ENCODE measurements at places on chromosomes 7 and 10. TPM values are rescaled to one million over a fixed set of nuclear protein-coding genes. Genes with fewer than 3 reads are reported as not detected.

The HSPB1 gene
- total RNA-seq = 39.2 TPM

The ZCWPW1 gene
- total RNA-seq = 1.4 TPM

The AKR1C4 gene
- 154 TPM for total RNA-seq

The ANXA8 gene
- 0.09 TPM for total RNA-seq

The HSPA12A gene
- 4.5 TPM for total RNA-seq

The ACTL6B gene
- total RNA-seq = not detected

The HIPK2 gene
- 48.8 TPM for total RNA-seq

The OGDHL gene
- 67.9 TPM for total RNA-seq

The PLXDC2 gene
- total RNA-seq = 3.1 TPM

The C7orf33 gene
- total RNA-seq = not detected

The OR2A1 gene
- total RNA-seq = not detected

The MRLN gene
- not detected for total RNA-seq

DNA sequence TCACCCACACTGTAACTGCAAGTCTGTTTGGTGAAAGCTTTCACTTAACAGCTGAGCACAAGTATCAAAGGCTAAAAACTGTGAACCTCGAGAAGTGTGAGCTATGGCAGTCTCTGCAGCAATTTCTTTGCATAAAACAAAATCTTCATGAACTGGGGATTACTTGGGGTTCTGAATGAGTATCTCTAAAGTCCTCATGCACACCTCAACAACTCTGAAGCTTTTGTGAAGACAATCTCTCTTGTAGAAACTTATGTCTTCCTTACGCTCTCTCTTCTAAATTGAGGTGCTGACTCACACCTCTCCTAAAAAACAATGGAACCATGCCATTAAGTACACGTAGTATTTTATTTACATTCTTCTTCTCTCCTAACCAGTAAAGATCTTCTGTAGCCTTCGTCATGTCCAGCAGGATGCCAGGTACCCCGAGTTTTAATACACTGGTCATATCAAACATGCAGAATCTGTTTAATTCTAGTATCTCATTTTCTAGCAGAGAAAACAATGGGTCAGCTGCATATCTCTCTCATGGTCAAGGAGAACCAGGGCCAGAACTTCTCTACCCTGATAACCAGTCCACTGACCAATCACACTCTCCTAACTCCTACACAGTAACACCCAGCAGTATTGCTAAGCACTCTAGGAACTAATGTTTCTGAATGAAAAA lies 76.9 kb downstream of the UBE2H start:
- no peak for DNase-seq

DNA sequence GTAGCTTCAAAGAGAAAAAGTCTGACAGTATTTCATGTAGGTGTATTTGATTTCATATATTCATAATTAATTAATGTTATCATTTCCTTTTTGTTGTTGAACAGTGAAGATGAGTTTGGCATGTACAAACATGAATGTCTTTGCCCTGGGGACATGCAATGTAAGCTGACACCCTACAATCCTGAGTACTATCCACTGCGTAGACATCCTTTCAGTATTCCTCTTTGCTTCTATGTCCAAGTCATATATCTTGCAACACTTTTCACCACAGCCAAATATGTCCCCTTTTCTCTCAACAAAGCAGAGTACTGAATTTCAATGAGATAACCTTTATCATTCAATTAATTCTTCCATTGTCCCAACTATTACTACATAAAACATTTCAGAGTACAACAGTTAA lies 93.6 kb downstream of the GPR37 start:
- no peak for DNase-seq

- DNase-seq = no peak
Observed at GRCh38 chr7:390761-391410, 100.9 kb downstream of the FOXL3 start.

DNA sequence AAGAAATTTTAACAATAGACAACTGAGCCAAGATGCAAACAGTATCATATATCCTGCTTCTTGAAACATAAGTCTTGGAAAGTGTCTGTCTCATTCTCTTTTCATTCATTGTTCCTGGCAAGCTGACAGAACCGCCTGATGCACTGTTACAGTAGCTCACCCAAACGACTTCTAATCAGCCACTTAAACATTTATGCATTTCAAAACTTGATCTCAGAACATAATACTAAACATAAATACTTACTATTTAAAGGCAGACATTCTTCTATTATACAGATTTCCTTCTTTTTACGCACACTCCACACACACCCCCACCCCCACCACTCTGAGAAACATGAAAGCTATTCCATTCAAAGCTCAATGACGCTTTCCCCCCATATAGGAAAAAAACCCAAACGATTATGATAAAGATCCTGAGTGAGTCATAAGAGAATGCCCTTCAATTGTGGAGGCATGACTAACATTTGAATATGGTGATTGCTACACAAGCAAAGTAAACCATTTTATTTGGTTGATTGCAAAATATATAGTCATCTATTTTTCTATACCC lies 30.5 kb downstream of the SHTN1 start:
- no peak for DNase-seq

- DNase-seq = no peak
Observed at GRCh38 chr7:20328027-20328426, 2.7 kb upstream of the ITGB8 start.

DNA sequence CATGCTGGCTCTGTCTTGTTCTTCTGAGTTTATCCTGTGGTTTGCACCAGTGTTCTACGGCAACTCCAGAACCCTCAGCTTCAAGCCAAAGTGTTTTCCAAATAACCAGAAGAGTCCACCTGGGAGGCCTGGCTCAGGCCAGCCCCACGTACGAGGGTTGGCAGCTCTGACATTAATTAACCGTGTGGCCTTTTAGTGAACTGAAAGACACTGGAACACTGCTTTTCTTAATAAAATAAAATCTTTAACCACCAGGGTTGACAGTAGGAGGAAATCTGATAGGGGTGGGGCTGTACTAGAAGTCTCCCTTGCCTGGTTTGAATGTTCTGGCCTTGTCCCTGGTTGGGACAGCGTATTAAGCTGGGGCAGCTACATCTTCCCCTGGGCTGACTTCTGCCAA lies 64.9 kb downstream of the SYPL1 start:
- no peak for DNase-seq

DNA sequence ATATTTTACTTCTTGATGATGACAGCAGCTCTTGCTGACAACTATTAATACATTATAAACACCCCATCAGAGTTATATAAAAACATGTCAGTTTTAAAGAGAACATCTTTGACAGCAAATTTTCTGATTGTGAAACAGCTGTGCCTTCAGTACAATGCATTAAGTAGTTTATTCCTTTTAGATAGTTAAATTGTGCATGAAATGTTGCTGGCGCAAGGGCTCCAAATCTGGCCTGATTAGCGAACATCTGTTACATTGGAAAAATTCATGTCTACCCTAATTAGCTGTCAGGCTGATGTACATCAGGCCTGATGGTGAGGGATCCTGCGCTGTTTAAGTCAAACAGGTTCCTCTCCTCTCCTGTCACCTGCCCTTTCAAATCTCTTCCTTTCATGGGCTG lies 171.9 kb upstream of the SP8 start:
- DNase-seq = no peak

- DNase-seq = no peak
Observed at GRCh38 chr7:37212051-37212450, 236.6 kb downstream of the ELMO1 start.

DNA sequence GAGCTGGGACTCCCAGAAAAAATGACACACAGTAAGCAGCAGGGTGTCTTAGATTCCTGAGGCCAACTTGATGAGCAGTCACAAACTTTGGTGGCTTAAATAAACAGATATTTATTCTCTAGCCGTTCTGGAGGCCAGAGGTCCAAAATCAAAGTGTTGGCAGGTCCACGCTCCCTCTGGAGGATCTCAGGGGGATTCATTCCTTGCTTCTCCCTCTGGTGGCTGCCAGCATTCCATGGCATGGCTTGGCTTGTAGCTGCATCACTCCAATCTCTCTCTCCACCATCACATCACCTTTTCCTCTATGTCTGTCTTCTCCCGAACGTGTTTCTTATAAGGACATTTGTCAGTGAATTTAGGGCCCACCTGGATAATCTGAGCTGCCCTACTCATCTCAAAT lies 98.4 kb downstream of the OSBPL3 start:
- no peak for DNase-seq

- DNase-seq = no peak
Observed at GRCh38 chr7:51309361-51310130, 7.1 kb downstream of the COBL start.

- no peak for DNase-seq
Observed at GRCh38 chr7:23275912-23276311, 23.2 kb upstream of the MALSU1 start.

- DNase-seq = no peak
Observed at GRCh38 chr7:111264111-111264868, 173.4 kb downstream of the LRRN3 start.

GRCh38 chr7:40213291-40213690 lies 78.5 kb downstream of the SUGCT start:
- DNase-seq = no peak

DNA sequence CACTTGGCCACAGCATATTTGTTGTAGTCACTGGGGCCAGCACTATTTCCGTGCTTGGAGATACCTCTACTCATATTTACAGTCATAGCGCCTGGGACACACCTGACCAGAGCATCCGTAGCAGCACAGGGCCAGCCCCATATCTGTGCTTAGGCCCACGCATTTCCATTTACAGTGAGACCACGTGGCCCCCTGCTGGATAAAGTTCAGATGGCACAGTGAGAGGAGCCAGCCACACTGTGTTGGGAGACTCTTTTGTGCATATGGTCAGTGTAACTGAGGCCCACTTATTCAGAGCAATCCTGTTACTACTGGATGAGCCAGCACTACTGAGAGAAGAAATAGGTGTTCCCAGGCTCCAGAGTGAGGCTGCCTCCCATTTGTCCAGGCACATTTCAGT lies 455.3 kb downstream of the REEP3 start:
- DNase-seq = peak; percentile 54

- peak; percentile 27 for DNase-seq
Observed at GRCh38 chr10:42970451-42971250, 106.2 kb upstream of the RET start.

DNA sequence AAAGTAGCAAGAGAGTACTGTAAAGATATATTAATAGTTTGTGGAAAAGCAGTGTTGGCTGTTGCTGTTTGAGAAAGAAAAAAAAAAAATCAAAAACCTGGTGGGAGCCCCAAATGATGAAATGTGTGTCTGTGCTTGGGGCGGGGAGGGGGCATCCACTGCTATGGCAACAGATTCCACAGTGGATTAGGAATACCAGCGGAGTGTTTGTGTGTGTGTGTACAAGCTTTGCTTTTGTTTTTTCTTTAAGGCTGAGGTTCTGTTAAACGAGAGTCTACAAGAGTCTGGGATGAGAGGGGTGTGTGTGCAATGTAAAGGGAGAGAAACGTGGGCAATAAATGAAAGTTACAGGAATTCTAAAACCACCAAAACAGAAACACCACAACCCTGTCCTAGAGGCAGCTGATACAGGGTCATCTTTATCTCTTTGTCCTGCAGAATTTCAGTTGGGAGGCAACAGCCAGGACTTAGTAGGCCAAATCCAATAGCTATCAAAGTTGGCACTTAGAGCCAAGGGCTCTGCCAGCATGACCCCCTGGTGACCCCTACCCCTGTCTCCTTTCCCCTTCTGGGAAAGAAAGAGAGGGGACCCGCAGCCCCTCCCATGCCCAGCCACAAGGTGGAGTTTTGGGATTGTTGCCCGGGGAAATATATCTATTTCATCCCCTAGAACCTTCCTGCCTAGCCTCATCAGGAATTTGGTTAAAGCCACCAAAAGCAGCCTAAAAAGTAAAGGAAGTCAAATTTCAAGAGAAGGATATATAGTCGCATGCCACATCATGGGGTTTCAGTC lies 85.4 kb downstream of the OSBPL3 start:
- DNase-seq = no peak

DNA sequence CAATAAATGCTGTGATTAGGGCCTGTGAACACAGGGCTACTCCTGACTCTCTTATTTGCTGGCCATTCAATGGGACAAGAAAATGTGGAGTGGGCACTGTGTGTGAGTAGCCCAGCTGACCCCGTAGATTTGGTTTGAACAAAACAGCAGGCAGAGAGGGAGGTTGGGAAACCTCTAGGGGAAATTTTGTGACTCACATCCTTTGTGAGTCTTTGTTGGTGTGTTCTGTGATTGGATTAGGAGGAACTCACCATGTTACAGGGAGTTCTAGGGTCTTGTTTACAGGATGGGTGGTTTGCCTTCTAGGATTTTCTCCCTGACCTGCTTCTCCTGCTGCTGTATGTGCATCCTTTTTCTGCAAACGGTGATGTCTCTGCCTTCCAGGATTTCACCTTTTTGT lies 128.3 kb upstream of the MKI67 start:
- DNase-seq = no peak

- DNase-seq = no peak
Observed at GRCh38 chr10:99828464-99828863, 46.0 kb downstream of the ABCC2 start.

- DNase-seq = no peak
Observed at GRCh38 chr7:99386584-99387238, 12.2 kb downstream of the ARPC1B start.

- DNase-seq = no peak
Observed at GRCh38 chr7:32502728-32503127, 7.4 kb downstream of the AVL9 start.

- peak; percentile 91 for DNase-seq
Observed at GRCh38 chr7:154913638-154914307, 89.2 kb downstream of the PAXIP1 start.

DNA sequence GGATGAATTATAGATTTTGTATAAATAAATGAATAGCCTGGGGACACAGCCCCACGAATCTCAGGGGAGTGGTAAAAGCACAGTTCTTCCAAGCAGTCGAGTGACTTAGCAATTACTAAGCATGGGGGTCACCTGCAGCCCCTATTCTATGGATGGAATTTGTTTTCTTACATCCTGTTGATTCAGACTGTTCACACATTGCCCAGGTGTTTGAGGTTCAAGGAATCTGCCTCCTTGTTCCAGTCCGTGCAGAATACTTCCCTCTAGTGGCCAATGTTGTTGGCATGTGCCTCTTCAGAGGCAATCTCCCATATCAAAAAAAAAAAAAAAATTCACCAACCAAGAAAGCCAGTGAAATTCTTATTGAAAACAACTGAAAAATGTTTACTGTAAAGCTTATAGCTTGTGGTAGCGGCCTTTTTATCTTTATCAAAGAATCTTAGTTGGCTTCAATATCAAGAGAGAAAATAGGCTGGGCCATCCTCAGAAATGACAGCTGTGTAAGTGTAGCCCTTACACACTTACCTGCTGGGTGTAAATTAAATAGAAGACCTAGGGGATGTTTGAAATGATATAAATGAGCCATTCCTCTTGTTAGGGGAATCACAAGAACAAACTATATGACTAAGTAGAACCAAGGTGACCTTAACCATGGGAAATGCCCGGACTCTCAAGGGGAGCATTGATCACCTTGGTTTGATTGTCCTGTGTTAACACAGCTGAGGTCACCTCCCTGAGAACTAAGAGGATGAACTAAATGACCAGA lies 7.8 kb downstream of the LIPM start:
- DNase-seq = no peak

DNA sequence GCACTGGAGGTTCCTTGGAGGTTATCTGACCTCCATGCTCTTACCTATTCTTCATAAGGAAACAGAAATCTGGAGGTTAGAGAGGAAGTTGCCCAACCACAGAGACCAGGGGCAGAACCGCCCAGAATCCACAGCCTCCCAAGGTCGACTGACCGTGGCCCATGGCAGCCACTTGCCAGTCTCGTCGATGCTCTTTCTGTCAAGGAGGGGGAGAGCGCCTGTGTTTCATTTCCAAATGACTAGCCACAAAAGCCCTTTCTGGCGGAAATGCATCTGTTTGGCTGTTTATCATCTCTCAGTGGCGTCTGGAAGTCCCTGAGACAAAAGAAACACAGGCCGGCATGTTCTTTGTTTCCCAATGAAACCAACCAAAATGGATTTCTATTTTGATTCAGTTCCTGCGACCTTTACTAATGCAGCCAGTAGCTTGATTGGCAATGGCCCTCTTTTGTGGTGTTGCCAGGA lies 2.9 kb downstream of the RAMP3 start:
- DNase-seq = no peak
